Central memory CD4-positive, alpha-beta T cell (primary cell): ENCODE measurements at places on chromosomes 7 and 10.

DNA sequence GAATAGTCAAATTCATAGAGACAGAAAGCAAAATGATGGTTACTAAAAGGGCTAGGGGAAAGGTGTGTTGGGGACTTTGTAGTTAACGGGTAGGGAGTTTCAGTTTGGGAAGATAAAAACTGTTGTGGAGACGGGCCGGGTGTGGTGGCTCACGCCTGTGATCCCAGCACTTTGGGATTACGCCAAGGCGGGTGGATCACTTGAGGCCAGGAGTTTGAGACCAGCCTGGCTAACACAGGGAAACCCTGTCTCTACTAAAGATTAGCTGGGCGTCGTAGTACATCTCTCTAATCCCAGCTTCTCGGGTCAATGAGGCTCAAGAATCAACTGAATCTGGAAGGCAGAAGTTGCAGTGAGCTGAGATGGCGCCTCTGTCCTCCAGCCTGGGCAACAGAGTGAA, 30.8 kb downstream of the KPNA7 start:
- no peak for DNase-seq

DNA sequence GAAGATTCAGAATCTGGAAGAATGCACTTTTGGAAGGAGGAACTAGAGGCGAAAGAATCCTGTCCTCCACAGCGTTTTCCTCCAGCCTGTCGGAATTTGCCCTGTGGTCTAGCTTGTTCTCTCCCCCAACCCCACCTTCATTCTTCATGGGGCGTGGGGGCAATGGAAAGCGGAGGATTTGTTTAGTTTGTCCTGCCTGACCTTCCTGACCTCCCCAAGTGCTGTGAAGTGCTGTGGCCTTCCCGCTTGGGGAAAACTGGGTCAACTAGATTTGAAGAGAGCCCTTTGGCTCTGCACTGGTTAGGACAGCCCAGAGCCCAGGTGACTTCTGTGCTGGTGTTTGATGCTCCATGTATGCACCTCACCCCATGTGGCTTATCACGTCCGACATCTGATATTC, 49.1 kb downstream of the GATA3 start:
- no peak for DNase-seq

- no peak for DNase-seq
Observed at GRCh38 chr7:107269790-107270189, 101.0 kb downstream of the HBP1 start.

DNA sequence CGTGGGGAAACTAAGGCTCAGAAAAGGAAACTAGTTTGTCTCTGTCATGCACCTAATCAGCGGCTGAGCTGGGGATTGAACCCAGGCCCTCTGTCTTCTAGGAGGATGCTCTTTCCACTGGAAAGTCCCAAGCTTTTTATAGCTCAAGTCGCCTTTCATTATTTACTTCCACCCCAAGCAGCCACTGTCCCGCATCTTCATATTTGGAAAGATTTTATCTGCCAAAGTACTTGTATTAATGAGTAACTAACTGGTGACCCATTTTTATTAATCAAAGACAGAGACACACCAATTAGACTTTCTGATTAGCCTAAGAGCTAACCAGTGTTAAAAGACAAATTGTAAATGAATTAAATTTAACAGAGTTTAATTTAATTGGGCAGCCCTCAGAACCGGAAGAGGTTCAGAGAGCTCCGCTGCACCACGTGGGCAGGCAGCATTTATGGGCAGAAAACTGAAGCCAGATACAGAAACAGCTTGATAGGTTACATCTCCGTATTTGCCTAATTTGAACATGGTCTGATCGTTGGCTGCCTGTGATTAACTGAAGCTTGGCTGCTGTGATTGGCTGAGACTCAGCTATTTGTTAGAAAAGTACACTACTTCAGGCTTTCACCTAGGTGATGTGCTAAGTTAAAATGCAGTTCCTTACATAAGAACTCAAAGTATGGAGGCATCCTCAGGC, 78.5 kb upstream of the PDCD4 start:
- no peak for DNase-seq

DNA sequence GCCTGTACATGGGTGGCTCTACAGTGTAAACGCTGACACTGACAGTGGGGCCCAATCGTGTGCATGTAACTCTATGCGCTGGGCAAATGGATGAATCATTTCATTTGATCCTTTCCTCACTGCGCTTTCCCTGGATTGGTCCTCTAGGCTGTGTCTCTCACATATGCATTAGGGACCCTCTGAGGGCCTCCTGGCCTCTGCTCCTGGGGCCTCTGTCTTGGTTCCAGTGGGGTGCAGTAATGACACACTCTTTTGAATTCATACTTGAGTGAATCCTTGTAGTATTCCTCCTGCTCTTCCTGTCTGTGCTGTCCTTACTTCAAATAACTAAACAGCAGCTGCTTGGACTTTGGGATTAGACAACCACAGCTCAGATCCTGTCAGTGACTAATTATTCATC, 176.5 kb upstream of the ADO start:
- DNase-seq: no peak

GRCh38 chr10:76033457-76034196, 602.2 kb downstream of the LRMDA start:
- DNase-seq: no peak

GRCh38 chr10:121753726-121754476, 155.7 kb upstream of the FGFR2 start:
- DNase-seq: no peak

DNA sequence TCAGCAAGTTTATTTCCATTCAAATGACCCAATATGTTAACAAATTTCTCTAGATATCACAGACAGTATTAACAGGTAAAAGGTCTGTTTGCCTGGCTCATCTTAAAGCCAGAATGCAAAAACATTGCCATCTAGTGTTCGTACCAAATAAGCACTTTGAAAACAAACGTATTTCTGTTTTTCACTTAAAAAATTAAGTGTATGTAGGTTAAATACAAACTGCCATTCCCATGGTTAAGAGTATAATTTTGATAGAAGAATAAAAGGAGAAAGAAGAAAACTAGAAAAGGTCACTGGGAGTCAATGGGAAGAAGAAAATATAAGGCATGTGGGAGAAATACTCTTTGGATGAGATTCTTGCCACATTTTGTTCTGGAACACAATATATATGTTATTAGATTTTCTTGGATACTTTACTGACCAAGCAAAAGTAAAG, 51.0 kb downstream of the ORC5 start:
- no peak for DNase-seq

GRCh38 chr10:13686331-13686752, 99.6 kb downstream of the PRPF18 start:
- no peak for DNase-seq

DNA sequence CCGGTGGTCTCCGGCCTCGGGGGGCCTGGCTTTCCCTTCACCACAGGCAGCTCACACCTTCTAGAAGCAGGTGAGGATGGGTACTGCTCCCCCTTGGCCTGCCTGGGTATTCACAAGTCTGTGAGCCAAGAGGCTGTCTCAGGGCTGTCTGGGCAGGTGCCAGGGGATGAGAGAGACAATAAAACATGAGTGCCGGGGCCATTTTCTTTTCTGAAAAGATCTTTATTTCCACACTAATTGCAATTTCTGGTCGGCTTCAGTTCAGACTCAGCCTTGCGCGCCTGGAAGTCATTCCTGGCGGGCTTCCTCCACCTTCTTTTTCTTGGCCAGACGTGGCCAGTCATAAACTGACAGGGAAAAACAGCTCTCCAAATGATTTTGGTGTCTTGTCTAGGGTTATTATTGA, 171.2 kb downstream of the ARHGAP12 start:
- no peak for DNase-seq

DNA sequence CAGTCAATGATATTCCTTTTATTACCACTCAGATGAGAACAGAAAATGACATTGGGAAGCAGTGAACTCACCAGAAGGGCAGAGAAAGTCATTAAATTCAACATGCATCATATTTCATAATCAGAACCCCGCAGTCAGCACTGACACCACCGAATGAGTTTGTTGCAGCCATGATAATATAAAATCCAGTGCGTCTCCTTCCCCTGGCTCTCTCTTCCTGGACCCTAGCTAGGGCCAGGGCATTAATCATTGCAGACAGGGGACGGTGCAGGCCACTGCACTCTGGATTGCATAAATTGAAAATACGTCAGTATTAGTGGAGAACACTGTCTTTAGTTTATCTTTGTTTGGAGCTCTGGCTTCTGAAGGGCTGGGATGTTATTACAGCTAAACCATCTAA, 931.5 kb downstream of the TYW1 start:
- DNase-seq: no peak

DNA sequence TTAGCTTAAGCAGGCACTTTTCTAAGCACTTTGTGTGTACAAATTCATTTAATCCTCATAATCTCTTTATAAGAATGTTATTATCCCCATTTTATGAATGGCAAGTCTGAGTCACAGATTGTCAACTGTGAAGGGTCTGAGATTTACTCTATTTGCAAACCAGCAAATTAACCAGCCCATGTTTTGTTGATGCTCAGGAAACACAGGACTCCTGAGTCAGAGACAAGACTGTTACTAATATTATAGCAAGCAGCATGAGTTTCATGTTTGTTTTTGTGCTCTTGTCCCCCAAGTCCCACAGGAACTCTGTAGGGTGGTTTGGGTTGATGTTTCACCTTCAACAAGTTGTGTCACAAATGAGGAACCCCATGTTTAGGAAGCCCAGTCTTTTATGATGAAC, 182.0 kb upstream of the PPP1R3A start:
- no peak for DNase-seq

GRCh38 chr10:84391326-84391725, 62.9 kb downstream of the CCSER2 start:
- no peak for DNase-seq

DNA sequence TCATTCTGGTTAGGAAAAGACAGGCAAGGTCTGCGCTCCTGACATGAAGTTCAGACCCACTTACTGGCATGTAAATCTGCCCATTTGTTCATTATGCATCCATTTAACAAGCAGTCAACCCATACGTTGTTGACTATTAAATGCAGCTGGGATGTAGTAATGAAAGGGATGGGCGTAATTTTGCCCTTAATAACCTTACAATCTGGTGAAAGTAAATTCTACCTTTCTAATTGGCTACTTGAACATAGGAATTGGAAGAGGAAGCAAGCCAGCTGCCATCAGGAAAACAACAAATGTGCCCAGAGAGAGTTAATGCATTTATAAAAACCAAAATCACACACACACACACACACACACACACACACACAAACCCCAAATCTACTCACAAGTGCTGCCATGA, 170.2 kb upstream of the PITRM1 start:
- no peak for DNase-seq

- peak; percentile 93 for DNase-seq
Observed at GRCh38 chr10:13787015-13787421, 200.3 kb downstream of the PRPF18 start.
